ENCODE measurements at places on chromosomes 7 and 10.
A peak's percentile ranks its signal among the peaks of the same experiment; 100 is the strongest.

GRCh38 chr10:71678057-71678805, 41.3 kb downstream of the C10orf105 start:
- H3K36me3 ChIP-seq: no peaks in the 10 kb centered on the region
- no peak for DNase-seq
- H3K4me3 ChIP-seq: no peak overlapping the region
- no peaks in the 10 kb centered on the region for H3K4me1 ChIP-seq

GRCh38 chr7:41788556-41788955, 85.7 kb upstream of the INHBA start:
- H3K4me3 ChIP-seq: no peak overlapping the region
- H3K36me3 ChIP-seq: no peaks in the 10 kb centered on the region
- H3K27me3 ChIP-seq: no peaks in the 10 kb centered on the region
- no peak for DNase-seq
- H3K4me1 ChIP-seq: no peaks in the 10 kb centered on the region

- no peak overlapping the region for H3K4me3 ChIP-seq
- no peaks in the 10 kb centered on the region for H3K36me3 ChIP-seq
- peaks cover 2% of the 10 kb centered on the region for H3K27me3 ChIP-seq
- no peak for DNase-seq
- H3K4me1 ChIP-seq: no peaks in the 10 kb centered on the region
- H3K27ac ChIP-seq: no peak overlapping the region
Measured at GRCh38 chr10:47321521-47322195, 596 bp upstream of the GDF2 start.

GRCh38 chr10:132455986-132456847, 59.2 kb downstream of the PWWP2B start:
- no peaks in the 10 kb centered on the region for H3K27me3 ChIP-seq
- H3K4me3 ChIP-seq: no peak overlapping the region
- peaks cover 4% of the 10 kb centered on the region for H3K4me1 ChIP-seq
- no peak overlapping the region for H3K27ac ChIP-seq

- peak; percentile 83 for DNase-seq
- no peaks in the 10 kb centered on the region for H3K27me3 ChIP-seq
- H3K4me3 ChIP-seq: no peak overlapping the region
- H3K36me3 ChIP-seq: no peaks in the 10 kb centered on the region
- H3K4me1 ChIP-seq: peaks cover 12% of the 10 kb centered on the region
Measured at GRCh38 chr10:61284222-61284890, 168.8 kb downstream of the TMEM26 start.

DNA sequence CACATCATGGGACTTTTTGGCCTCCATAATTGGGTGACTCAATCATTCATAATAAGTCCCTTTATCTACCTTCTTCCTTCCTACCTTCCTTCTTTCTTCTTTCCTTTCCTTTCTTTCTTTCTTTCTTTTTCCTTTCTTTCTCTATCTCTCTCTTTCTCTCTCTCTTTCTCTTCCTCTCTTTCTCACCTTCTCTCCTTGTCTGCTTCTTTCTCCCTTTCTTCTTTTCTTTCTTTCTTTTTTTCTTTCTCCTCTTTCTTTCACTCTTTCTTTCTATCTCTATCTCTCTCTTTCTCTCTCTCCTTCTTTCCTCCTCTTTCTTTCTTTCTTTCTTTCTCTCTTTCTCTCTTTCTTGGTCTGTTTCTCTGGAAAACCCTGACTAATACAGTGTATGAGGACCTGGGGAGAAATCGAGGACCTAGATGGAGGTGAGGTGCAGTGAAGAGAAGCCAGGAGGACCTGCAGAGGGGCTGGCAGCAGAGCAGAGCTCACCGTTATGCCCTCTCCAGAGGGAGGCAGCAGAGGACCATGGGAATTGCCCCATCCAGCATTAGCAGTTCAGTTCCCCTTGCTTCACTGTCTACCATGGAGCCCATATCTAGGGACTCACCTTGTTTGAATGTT, 52.7 kb upstream of the BTRC start:
- H3K27ac ChIP-seq: no peak overlapping the region
- no peaks in the 10 kb centered on the region for H3K4me1 ChIP-seq
- peak; percentile 44 for DNase-seq

DNA sequence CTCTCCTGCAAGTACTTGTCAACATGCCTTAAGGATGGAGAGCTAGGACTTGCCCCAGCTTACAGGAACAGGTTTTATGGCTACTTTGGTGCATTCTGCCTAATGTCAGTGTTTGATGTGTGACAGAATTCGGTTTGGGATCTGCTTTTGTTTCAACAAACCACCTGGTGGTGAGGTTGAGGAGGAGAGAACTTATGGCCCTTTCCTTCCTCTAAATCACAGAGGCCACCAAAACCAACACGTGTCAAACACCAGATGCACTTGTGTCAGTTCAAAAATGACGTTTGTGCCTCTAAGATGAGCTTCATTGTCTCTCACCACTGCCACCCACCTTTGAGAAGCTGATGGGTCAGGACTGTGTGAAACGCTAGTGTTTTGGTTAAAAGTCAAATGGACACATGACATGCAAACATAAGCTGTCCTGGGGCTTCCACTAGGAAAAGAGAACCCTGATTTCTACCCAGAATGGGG, 83.9 kb downstream of the OSBPL3 start:
- no peak overlapping the region for H3K27ac ChIP-seq
- H3K27me3 ChIP-seq: no peaks in the 10 kb centered on the region
- peaks cover 13% of the 10 kb centered on the region for H3K4me1 ChIP-seq

DNA sequence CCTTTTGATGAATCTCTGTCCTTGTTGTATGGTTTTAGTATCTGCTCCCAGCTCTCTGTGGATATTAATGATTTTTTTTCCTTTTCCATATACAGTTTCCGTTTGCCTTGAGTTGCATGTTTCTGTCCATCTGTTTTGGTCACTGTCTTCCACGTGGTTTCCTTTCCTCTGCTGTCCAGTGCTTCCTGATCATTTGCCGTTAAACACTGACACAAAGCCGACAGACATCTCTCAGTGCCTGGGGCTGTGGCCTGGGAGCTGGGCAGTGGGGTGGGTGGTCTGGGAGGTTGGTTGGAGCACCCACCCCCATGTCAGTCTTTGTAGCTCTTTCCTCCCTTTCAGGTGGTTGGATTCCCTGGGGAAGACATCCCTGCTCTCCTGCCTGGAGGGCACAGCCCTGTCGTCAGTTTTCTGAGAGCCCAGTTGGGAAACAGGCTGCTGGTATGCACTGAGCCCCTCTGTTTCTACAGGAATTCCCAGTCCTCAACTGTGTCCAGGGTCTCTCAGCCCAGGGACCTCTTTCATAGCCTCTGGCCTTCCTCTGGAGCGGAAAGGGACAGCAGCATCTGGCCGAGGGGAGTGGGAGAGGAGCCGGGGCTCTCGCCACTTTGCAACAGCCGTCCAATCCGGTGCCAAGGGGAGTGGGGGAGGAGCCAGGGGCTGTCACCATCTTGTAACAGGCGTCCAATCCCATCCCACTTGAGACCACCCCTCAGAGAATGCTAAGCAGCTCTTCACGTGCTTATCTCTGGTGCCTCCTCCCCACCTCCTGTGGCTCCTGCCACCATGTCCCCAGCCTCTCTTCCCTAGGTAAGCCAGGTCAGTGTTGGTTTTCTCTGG, 26.7 kb upstream of the MKI67 start:
- H3K4me3 ChIP-seq: no peak overlapping the region
- H3K27me3 ChIP-seq: peaks cover 14% of the 10 kb centered on the region
- H3K4me1 ChIP-seq: no peaks in the 10 kb centered on the region

DNA sequence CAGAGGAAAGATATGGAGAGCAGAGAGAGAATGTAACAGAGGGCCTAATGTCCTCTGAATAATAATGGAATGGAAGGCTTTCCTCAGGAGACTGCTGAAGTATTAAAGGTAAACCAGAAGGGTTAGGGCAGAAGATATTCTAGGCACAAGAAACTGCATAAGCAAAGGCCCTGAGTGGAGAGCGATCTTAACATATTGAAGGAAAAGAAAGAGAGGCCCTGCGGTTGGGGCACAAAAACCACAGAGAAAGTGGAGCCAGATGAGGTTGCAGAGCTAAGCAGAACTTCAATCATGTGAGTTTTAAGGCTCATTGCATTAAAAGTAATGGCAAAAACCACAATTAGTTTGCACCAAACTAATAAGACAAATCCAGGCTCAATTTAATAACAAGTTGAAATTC, 115.8 kb upstream of the VSTM2A start:
- H3K4me3 ChIP-seq: no peak overlapping the region
- H3K36me3 ChIP-seq: no peaks in the 10 kb centered on the region
- H3K27me3 ChIP-seq: no peaks in the 10 kb centered on the region
- no peaks in the 10 kb centered on the region for H3K4me1 ChIP-seq

DNA sequence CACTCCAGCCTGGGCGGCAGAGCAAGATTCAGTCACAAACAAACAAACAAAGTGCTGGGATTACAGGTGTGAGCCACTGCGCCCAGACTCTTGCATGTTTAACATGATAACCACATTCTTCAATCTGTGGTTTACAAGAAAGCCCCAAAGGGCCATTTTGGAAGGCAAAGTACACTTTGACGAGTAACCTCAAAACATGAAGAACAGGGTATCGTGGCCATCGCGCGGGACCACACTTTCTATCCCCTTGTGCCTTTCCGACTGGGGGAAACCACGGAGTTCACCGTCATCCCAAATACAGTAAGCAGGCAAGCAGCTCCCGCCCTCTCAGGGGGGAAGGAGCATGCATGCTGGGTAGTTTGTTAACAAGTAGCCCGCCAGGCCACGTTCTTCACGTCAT, 125.2 kb downstream of the RNF216 start:
- H3K36me3 ChIP-seq: peaks cover 3% of the 10 kb centered on the region
- H3K27ac ChIP-seq: no peak overlapping the region
- no peaks in the 10 kb centered on the region for H3K4me1 ChIP-seq
- no peak overlapping the region for H3K4me3 ChIP-seq

DNA sequence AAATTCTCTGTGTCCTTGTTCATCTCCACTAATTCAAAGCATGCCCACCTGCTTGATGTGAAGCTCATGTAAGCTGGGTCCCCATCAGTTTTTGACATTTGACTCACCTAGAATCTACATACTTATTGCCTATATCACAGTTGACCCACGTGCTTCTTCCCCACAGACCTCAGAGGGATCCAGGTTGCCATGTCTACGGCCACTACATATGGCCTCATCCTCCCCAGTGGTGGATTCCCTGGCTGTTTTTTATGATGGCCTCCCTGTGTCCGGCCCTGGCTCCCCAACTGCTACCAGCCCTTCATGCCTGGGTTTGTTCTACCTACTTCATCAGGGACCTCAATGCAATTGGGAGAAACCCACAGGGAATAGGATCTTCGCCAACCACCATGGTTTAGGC, 187.4 kb upstream of the GDF10 start:
- no peak for DNase-seq
- H3K4me3 ChIP-seq: no peak overlapping the region
- H3K27ac ChIP-seq: no peak overlapping the region
- H3K4me1 ChIP-seq: no peaks in the 10 kb centered on the region

- H3K27me3 ChIP-seq: no peaks in the 10 kb centered on the region
- no peak for DNase-seq
- no peaks in the 10 kb centered on the region for H3K4me1 ChIP-seq
- H3K4me3 ChIP-seq: no peak overlapping the region
- H3K36me3 ChIP-seq: no peaks in the 10 kb centered on the region
Measured at GRCh38 chr10:132845780-132846595, 60.0 kb upstream of the NKX6-2 start.

DNA sequence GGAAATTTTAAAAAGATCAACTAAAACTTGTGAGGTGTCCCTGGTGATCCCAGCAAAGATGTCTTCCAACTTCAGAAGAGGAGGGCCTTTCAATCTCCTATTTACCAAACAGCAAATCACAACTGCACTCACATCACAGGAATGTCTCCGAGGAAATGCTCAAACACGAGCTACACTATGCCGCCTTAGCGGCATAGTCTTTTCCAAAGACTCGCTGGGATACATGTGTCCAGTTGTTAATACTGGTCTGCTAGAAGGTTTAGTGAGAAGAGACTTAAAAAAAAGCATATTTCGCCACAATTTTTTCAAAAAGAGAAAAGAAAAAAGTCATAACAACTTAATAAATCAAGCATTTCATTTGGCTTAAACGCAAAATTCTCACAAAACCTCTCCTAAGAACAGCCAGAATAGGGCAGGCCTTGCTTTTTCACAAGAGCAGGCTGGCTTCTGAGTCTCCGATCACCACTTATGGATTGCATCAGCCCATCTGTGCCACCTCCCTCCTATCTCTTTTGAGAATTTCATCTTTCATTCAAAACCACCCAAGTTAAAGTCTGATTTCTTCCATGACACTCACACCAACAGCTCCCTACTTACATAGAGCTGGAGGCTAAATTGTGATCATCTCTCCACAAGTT, 66.1 kb downstream of the GNA12 start:
- no peak overlapping the region for H3K4me3 ChIP-seq
- H3K27me3 ChIP-seq: no peaks in the 10 kb centered on the region
- H3K4me1 ChIP-seq: peaks cover 3% of the 10 kb centered on the region

DNA sequence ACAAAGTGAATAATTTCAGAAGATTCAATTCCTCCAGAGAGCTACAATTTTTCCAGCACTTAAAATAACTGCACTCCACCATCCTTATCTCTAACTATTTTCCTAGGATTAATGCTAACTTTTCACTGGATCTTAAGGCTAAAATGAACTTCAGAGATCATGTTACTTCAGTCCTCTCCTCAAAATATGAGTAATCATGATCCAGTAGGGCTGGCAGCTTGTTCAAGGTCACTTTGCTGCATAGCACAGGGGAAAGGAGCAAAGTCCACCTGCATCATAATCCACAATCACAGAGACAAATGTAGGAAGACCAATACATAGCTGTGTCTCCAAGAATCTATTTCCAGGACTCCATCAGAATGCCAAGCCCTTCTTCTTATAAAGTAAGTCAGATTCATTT, 150.3 kb downstream of the LRRTM3 start:
- no peaks in the 10 kb centered on the region for H3K4me1 ChIP-seq
- H3K27me3 ChIP-seq: no peaks in the 10 kb centered on the region
- no peak overlapping the region for H3K27ac ChIP-seq

GRCh38 chr10:119619215-119619614, 22.5 kb upstream of the TIAL1 start:
- peak; percentile 78 for DNase-seq
- H3K4me1 ChIP-seq: peaks cover 11% of the 10 kb centered on the region
- no peak overlapping the region for H3K4me3 ChIP-seq
- H3K27ac ChIP-seq: no peak overlapping the region

DNA sequence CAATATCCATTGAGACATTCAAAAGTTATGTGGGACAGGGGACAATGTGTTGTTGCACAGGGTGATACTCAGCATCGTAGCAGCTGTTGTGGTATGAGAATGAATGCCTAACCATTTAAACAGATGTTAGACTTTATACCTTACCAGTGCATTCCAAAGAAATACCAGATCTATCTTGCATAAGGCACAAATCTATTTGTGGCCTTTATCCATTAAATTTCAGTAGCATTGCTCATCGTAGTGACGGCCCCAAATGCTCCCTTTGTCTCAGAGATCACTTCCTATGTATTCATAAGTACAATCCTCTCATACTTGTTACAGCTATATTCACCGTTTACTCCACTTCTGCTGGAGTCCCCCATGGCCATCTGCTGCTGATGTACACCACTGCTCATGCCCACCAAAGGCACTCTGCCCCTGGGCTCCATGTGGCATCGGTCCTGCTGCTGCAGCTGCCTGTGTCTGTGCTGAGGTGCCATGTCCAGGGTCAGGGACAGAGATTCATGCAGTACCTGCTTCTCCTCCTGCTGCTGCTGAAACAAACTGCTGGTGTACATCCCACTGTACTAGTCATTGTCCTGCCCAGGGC, 96.3 kb downstream of the CPED1 start:
- peak overlapping the region; percentile 70 for H3K27ac ChIP-seq
- no peaks in the 10 kb centered on the region for H3K36me3 ChIP-seq
- no peaks in the 10 kb centered on the region for H3K27me3 ChIP-seq
- H3K4me3 ChIP-seq: no peak overlapping the region

- no peak overlapping the region for H3K27ac ChIP-seq
- no peaks in the 10 kb centered on the region for H3K4me1 ChIP-seq
- H3K36me3 ChIP-seq: no peaks in the 10 kb centered on the region
- H3K4me3 ChIP-seq: no peak overlapping the region
- no peaks in the 10 kb centered on the region for H3K27me3 ChIP-seq
Measured at GRCh38 chr7:12221414-12221813, 10.3 kb downstream of the TMEM106B start.

GRCh38 chr7:604001-604883, 84.6 kb upstream of the PDGFA start:
- no peaks in the 10 kb centered on the region for H3K36me3 ChIP-seq
- peak overlapping the region; percentile 97 for H3K27ac ChIP-seq
- no peak overlapping the region for H3K4me3 ChIP-seq
